A673 (cell line): ENCODE measurements at places on chromosomes 12 and 14. TPM values are rescaled to one million over a fixed set of nuclear protein-coding genes. Genes with fewer than 3 reads are reported as not detected.

The KCNA1 gene
- not detected in 2 replicates for total RNA-seq

The SYNDIG1L gene
- not detected in 2 replicates for total RNA-seq

The RNASE1 gene
- total RNA-seq: not detected in 2 replicates

The KRT81 gene
- 0.20 and 0.30 TPM in 2 replicates for total RNA-seq

The E2F7 gene
- total RNA-seq: 26.7 and 28.1 TPM in 2 replicates

The CARMIL3 gene
- 0.49 and 1.2 TPM in 2 replicates for total RNA-seq

DNA sequence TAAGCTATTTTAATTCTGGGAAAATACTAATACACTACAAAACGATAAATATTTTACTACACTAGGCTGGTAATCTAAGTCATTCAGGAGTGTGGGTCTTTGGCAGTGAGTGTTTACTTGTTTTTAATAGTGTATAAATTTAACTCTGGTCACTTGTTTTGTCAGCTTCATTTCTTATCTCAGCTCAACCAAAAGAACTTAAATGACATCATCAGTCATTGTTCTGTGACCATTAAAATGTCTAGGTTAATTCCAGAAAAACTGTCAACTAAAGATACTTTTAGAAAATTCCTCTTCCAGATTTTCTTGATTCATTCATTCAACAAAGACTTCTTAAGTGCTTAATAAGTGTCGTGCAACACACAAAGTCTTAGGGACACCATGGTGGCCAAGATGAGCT lies 102.8 kb downstream of the FOXN3 start:
- no peaks in the 10 kb centered on the region for H3K4me1 ChIP-seq
- DNase-seq: no peak
- H3K27me3 ChIP-seq: no peaks in the 10 kb centered on the region
- no peak overlapping the region for H3K27ac ChIP-seq
- no peak overlapping the region for H3K4me3 ChIP-seq
- H3K36me3 ChIP-seq: no peaks in the 10 kb centered on the region

- peak; percentile 43 for DNase-seq
- no peak overlapping the region for H3K4me3 ChIP-seq
- peaks cover 31% of the 10 kb centered on the region for H3K4me1 ChIP-seq
- H3K36me3 ChIP-seq: peaks cover 35% of the 10 kb centered on the region
- peak overlapping the region; percentile 26 for H3K27ac ChIP-seq
Observed at GRCh38 chr12:71787580-71787979, 32.9 kb downstream of the RAB21 start.

DNA sequence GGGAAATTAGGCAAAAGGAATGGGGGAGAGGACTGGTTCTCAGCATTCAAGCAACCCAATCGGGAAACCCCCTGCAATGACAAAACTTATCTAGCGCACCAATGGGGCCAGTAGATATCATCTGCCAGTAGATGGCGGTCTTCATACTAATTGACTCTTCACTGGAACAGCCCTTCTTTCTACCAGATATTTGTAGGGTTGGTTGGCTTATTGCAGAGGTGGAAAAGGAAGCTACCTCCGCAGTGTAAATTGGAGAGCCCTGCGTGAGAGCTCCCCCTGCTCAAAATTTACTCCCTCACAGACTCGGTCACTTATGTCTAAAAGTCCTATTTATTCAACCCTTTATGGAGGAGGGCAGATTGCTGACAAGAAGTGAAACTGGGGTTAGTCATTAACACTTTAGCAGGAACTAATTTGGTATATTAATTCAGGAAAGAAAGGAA lies 166.1 kb upstream of the CCND2 start:
- no peak overlapping the region for H3K4me3 ChIP-seq
- no peak overlapping the region for H3K27ac ChIP-seq
- H3K36me3 ChIP-seq: no peaks in the 10 kb centered on the region
- peaks cover 9% of the 10 kb centered on the region for H3K27me3 ChIP-seq
- no peaks in the 10 kb centered on the region for H3K4me1 ChIP-seq

GRCh38 chr14:37018571-37019240 lies 153.7 kb downstream of the SLC25A21 start:
- no peak for DNase-seq
- H3K4me3 ChIP-seq: no peak overlapping the region
- peaks cover 25% of the 10 kb centered on the region for H3K4me1 ChIP-seq
- no peaks in the 10 kb centered on the region for H3K27me3 ChIP-seq
- H3K36me3 ChIP-seq: no peaks in the 10 kb centered on the region

DNA sequence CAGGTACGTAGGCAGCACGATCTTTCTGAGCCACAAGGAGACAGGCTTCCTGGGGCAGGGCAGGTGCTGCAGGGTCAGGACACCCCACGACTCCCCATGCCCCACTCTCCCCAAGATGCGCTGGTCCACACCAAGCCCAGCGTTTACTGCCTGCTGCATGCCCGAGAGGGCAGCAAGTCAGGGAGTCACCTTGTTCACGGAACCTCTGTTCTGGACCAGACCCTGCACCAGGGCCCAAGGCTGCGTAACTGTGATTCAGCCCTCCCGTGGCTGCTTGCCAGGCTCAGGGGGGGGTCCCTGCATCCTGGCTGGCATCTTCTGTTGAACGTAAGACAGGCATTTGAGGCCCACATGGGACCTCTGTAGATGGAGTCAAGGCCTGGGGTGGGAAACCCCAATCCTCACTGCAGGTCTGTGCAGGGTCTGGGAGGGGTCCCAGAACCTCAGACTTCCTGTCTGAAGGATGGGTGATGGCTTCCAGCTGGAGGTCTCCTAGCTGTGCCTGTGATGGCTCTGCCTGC lies 228.6 kb upstream of the RTL1 start:
- no peak overlapping the region for H3K27ac ChIP-seq
- H3K4me1 ChIP-seq: no peaks in the 10 kb centered on the region
- H3K36me3 ChIP-seq: no peaks in the 10 kb centered on the region
- no peak for DNase-seq

- H3K4me3 ChIP-seq: no peak overlapping the region
- no peak for DNase-seq
- H3K27ac ChIP-seq: no peak overlapping the region
- H3K4me1 ChIP-seq: no peaks in the 10 kb centered on the region
- H3K27me3 ChIP-seq: no peaks in the 10 kb centered on the region
Observed at GRCh38 chr12:115960868-115961802, 316.4 kb downstream of the MED13L start.

GRCh38 chr12:103780093-103780440 lies 61.0 kb downstream of the NT5DC3 start:
- H3K4me1 ChIP-seq: no peaks in the 10 kb centered on the region
- H3K36me3 ChIP-seq: peaks cover 18% of the 10 kb centered on the region
- no peak overlapping the region for H3K4me3 ChIP-seq
- DNase-seq: no peak
- H3K27me3 ChIP-seq: no peaks in the 10 kb centered on the region
- H3K27ac ChIP-seq: no peak overlapping the region

GRCh38 chr12:119302451-119303080 lies 32.0 kb upstream of the CCDC60 start:
- H3K27me3 ChIP-seq: peaks cover 44% of the 10 kb centered on the region
- no peaks in the 10 kb centered on the region for H3K36me3 ChIP-seq
- no peaks in the 10 kb centered on the region for H3K4me1 ChIP-seq
- no peak overlapping the region for H3K4me3 ChIP-seq

GRCh38 chr12:89875225-89875624 lies 166.6 kb upstream of the ATP2B1 start:
- H3K4me3 ChIP-seq: no peak overlapping the region
- H3K4me1 ChIP-seq: no peaks in the 10 kb centered on the region
- H3K27ac ChIP-seq: no peak overlapping the region
- no peaks in the 10 kb centered on the region for H3K36me3 ChIP-seq

DNA sequence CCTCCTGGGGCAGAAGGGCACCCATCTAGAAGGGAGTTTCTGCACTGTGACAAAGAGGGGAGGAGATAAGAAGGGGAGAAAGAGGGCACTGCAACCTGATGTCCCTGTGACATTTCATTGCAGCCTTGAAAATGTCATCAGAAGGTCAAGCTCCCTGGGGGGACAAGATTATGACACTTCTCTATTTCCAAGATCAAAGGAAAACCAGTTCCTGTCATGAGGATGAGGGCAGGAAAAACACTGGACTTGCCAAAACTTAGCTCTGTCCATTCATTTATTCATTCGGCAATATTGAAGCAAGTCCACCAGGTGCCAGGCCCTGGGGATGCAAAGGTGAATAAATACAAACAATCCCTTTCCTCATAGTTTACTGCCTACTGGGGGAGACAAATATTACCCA lies 138.4 kb upstream of the CDKN3 start:
- H3K36me3 ChIP-seq: no peaks in the 10 kb centered on the region
- H3K27me3 ChIP-seq: peaks cover 11% of the 10 kb centered on the region

- no peak overlapping the region for H3K4me3 ChIP-seq
- H3K4me1 ChIP-seq: no peaks in the 10 kb centered on the region
- H3K36me3 ChIP-seq: no peaks in the 10 kb centered on the region
- no peaks in the 10 kb centered on the region for H3K27me3 ChIP-seq
- DNase-seq: no peak
Observed at GRCh38 chr14:34043627-34044372, 92.9 kb upstream of the EGLN3 start.

DNA sequence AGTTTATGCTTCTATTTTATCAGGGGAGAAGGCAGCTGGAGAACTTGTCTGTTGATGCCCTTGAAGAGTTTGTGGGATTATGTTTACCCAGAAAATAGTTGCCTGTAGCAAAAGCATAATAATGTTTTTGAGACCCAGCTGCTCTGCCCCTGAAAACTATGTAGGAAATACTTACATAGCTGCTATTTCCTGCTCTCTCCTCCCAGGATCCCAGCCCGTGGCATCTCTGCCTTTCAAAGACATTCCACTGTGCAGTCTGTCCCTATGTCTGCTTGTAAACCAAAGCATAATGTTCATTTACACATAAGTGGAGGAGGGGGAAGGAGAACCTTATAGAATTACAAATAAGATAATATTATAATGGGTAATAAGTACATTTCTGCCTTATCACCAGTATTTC lies 198.7 kb downstream of the SYT1 start:
- DNase-seq: peak; percentile 66
- peak overlapping the region; percentile 12 for H3K27ac ChIP-seq
- no peak overlapping the region for H3K4me3 ChIP-seq
- no peaks in the 10 kb centered on the region for H3K27me3 ChIP-seq

GRCh38 chr12:25417071-25417470 lies 136.0 kb downstream of the LMNTD1 start:
- no peaks in the 10 kb centered on the region for H3K4me1 ChIP-seq
- no peak overlapping the region for H3K27ac ChIP-seq
- no peaks in the 10 kb centered on the region for H3K27me3 ChIP-seq
- no peak overlapping the region for H3K4me3 ChIP-seq
- H3K36me3 ChIP-seq: no peaks in the 10 kb centered on the region
